ENCODE measurements at places on chromosomes 3 and 15.

DNA sequence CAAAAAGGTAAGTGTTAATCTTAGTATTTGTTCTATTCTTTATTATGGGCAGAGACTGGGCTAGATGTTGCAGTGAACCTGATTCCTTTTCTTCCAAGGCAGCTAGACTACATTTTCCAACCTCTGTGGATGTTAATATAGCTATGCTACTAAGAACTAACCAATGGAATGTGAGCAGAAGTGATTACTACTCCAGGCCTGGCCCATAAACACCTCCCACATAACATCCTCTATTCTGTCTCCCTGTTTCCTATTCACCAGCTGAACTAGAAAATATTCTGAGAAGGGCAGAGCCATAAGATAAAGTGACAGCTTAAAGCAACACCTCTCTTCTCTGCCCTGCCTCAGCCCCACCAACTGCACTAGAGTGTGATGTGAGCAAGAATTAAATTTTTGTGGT, 29.4 kb downstream of the CD200R1L start:
- no peak for DNase-seq

- DNase-seq = no peak
Measured at GRCh38 chr15:92228830-92229229, 164.9 kb upstream of the ST8SIA2 start.

DNA sequence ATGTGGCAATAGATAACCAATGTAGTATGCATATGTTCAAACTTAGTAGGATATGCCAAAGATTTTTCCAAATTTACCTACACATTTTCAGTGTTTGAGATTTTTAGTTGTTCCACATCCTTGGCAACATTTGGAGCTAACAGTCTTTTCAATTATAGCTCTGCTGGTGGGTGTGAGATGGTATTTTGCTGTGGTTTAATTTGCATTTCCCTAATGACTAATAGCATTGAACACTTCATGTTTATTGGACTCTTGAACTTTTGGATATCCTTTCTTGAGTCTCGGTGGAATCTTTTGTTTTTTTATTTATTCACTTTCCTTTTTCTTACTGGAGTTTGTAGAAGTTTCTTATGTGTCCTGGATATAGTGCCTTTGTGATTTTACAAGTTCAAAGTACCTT, 11.0 kb upstream of the ILDR1 start:
- peak; percentile 72 for DNase-seq

- DNase-seq = peak; percentile 78
Measured at GRCh38 chr15:98003996-98004395, 43.5 kb downstream of the ARRDC4 start.

DNA sequence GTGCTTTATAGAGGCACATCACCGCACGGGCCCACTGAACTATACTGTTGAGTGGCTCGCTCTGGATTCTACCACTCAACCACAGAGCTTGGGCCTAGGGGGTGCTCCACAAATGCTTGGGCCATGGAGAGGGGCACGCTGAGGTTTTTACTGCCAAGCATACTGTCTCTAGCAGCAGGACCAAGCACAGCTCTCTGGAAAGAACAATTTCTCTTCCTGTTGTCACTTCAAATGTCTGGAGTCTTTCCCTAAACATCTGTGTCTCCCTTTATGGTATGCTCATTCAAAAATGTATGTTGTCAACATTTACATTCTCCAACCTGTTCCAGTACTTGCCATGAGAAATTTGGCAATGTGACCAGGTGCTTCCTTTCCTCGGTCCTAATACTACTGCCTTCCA, 114.7 kb upstream of the TPM1 start:
- no peak for DNase-seq

GRCh38 chr3:117495620-117496019, 786.0 kb downstream of the TUSC7 start:
- no peak for DNase-seq

GRCh38 chr15:89808160-89808870, 6.3 kb downstream of the ANPEP start:
- no peak for DNase-seq

DNA sequence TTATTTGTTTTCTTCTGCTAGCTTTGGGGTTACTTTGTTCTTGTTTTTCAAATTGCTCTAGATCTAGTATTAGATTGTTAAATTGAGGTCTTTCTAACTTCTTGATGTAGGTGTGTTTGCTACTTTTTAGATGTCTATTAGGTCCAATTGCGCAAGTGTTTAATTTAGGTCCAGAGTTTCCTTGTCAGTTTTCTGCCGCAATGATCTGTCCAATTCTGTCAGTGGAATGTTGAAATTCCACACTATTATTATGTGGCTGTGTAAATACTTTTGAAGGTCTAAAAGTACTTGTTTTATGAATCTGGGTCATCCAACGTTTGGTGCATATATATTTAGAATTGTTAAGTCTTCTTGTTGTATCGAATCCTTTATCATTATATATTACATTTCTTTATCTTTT, 324.4 kb upstream of the SGO1 start:
- DNase-seq = no peak

DNA sequence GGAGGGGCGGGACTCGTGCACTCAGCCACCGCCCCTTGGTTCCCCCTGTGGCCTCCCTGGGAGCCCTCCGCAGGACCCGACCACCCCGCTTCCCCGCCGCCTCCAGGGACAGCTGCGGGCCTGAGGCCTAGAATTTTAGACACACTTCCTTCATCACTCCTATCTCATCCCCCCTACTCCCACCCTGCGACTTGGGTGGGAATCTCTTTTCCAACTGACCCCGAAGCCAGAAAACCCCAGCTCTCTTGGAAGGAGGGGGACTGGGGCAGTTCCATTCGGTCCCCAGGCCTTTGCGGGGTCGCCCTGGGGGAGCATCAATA, 289 bp upstream of the TFDP2 start:
- DNase-seq = no peak

DNA sequence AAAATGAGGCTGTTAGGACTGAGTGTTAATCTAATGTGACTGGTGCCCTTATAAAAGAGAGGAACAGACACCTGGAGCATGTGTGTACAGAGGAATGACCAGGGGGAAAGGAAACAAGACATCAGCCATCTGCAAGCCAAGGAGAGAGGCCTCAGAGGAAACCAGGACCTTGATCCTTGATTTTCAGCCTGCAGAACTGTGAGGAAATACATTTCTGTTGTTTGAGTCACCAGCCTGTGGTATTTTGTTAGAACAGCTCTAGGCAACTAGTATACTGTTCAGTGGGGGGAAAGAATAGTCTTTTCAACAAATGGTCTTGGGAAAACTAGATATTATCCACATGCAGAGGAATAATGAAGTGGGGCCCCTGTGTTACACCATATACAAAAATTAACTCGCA, 80.6 kb downstream of the CCR1 start:
- DNase-seq = peak; percentile 97

DNA sequence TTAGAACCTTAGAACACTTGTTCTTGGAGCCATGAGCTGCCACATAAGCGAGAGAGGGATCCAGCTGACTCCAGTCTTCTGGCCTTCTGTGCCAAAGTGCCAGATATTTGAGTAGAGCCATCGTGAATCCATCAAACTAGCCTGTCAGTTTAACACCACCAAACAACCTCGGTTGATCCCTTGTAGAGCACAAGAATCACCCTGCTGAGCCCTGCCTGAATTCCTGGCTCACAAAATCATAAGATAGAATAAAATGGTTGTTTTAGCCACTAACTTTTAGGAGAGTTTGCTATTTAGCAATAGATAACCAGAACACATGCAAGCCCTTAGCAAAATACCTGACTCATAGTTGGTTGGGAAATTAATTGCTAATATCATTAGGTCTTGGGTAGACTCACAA, 407.6 kb upstream of the PROK2 start:
- no peak for DNase-seq

- DNase-seq = no peak
Measured at GRCh38 chr15:88625943-88626741, 5.0 kb downstream of the AEN start.

DNA sequence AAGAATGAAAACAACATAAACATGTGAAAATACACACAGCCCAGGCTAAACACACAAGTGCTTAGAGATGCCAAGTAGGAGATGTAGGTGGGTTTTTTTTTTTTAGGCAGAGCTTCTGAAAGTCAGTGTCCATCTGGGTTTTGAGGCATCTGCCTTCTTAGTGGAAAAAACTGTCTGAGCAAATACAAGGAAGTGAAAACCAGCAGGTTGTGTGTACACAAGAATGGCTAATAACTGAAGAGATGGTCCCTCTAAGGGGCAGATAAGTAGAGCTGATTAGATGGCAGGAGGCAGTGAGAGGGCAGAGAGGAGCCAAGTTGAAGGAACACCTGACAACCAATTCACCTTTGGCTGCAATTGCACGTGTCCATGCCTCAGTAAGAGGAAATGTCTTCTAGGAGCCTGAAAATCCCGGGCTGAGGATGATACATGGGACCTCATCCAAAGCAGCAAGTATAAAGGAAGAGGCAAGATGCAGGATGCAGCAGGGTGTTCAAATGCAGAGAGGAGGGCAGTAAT, 34.9 kb downstream of the CYP19A1 start:
- DNase-seq = no peak

DNA sequence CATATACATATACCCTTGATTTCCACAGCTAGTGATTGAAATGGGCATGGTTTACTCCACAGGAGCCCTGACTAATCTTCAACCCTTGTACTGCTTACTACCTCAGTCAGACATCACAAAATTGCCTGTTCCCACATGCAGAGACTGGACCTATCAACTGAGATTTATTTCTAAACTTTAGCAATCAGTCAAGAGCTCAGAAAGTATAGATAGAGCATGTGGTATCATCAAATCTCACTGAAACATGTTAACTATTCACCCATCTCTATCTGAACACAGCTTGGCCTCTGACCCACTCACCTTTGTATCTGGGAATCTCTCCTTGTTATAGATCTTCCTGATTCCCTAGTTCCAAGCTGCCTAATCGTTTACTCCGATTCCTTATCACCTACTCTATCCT, 14.6 kb downstream of the ADAM10 start:
- peak; percentile 31 for DNase-seq

- no peak for DNase-seq
Measured at GRCh38 chr3:127997961-127998360, 54.3 kb upstream of the SEC61A1 start.

DNA sequence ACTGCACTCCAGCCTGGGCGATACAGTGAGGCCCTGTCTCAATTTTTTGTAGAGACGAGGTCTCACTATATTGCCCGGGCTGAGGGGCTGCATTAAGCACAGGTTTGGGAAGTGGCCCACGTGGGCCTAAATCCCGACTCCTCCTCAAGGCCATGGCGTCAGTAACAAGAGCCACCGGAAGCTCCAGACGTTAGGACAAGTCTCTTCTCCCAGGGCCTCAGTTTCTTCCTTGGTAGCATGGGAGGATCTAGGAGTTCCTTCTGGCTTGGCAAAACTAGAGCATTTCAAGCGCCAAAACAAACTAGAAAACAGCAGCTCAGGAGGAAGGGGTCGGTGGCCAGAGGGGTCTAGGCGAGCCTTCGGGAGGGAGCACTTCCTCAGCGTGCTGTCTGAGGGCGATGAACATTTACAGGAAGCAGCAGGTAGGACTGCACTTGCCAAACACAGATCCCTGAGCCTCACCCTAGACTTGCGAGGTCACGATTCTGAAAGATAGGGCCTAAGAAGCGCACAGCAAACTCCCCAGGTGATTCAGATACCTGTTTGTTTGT, 536 bp downstream of the SNAPC5 start:
- DNase-seq = no peak
